Fibroblast of skin of scalp (primary cell): ENCODE measurements at places on chromosomes 3 and 15.

- no peak for DNase-seq
Measured at GRCh38 chr3:52527732-52528585, 5.7 kb downstream of the NT5DC2 start.

DNA sequence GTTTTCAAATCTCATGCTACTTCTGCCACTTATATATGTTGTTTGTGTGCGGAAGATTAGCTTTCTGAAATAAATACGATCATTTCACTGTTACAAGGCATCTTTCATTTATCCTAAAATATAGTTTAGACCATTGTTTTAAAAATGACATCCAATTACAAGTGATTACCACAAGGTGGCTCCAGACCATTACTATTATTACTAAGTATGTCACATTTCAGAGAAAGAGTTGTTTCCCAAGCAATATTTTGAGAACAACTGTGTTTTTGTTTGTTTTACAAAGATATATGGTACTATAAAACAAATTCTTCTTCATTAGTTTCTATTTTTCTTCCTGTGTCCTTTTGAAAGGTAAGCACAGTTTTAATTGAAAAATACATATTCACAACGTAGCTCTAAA lies 136.0 kb upstream of the RAP2B start:
- DNase-seq = peak; percentile 49

GRCh38 chr3:12005951-12006625 lies 1.9 kb downstream of the SYN2 start:
- DNase-seq = no peak

- DNase-seq = peak; percentile 56
Measured at GRCh38 chr3:1092771-1093170, at the start of gene CNTN6. Gene CNTN6, plus strand, starts transcription at chr3:1093024. Its CDS starts 54,985 bp downstream, at chr3:1148009.

DNA sequence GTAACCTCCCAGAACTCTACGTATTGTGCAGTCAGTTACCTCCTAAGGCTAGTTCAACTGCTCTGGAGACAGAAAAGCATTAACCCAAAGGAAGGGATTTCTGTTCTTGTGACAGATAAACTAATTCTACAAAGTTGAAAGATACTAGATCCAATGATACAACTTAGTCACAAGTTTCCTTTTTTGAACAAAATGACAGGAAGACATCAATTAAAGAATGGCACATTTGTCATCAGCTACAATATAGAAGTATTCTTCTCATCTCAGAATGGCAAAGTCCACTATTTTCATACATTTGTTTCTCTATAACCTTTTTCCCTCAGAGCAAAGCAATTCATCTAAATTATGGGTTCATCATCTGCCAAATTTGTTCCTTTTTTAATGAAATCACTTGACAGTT lies 43.7 kb downstream of the ISL2 start:
- DNase-seq = no peak

DNA sequence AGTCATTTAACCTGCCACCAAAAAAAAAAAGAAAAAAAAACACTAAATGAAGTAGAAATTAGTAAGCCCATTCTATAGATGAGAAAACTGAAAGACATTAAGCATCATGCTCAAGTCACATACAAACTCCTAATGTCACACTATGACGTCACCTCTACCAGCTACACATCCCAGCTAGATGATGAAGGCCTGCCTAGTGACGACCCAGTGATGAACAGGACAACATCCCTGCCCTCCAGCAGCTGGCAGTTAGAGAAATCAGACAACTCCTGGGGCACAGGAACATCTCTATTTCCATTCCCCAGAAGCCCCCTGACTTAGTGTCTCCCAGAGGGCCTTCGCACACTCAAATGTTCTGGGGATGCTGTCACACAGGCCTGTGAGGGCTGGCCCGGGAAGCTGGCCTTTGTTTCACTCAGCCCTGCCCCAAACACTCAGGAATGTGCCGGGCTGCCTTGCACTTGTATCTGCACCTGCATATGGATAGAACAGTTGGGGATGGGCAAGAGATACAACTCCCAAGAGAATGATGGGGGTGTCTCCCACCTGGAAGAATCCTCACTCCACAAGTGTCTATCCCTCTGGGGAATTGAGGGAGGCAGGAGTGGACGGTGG lies 7.0 kb upstream of the HAPLN3 start:
- no peak for DNase-seq

GRCh38 chr3:25784971-25785370 lies 1.7 kb upstream of the NGLY1 start:
- no peak for DNase-seq

GRCh38 chr3:127286571-127287140 lies 1.2 kb downstream of the PRR20G start:
- DNase-seq = peak; percentile 6

GRCh38 chr3:81947359-81947758 lies 185.9 kb upstream of the GBE1 start:
- DNase-seq = no peak

- DNase-seq = peak; percentile 17
Measured at GRCh38 chr15:47820057-47820746, 102.9 kb downstream of the SEMA6D start.

GRCh38 chr15:78620021-78620526 lies 722 bp downstream of the CHRNA3 start:
- DNase-seq = peak; percentile 9

DNA sequence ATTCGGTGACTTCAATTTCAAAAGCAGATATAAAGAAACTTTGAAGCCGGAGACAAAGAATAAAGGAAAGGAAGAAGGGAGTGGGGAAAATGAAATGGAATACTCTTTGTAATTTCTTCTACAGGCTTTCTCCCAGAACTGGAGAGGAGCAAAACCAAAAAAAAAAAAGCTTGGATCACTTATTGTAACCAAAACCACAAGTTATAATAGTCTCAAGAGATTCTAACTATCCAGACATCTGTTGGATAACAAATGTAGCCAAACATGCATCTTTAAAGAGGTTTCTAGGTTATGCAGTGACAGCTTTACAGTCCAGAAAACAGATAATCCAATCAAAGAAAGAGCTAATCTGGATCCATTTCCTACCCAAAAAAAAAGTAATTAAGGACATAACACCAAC lies 36.2 kb downstream of the VGLL3 start:
- DNase-seq = peak; percentile 56

DNA sequence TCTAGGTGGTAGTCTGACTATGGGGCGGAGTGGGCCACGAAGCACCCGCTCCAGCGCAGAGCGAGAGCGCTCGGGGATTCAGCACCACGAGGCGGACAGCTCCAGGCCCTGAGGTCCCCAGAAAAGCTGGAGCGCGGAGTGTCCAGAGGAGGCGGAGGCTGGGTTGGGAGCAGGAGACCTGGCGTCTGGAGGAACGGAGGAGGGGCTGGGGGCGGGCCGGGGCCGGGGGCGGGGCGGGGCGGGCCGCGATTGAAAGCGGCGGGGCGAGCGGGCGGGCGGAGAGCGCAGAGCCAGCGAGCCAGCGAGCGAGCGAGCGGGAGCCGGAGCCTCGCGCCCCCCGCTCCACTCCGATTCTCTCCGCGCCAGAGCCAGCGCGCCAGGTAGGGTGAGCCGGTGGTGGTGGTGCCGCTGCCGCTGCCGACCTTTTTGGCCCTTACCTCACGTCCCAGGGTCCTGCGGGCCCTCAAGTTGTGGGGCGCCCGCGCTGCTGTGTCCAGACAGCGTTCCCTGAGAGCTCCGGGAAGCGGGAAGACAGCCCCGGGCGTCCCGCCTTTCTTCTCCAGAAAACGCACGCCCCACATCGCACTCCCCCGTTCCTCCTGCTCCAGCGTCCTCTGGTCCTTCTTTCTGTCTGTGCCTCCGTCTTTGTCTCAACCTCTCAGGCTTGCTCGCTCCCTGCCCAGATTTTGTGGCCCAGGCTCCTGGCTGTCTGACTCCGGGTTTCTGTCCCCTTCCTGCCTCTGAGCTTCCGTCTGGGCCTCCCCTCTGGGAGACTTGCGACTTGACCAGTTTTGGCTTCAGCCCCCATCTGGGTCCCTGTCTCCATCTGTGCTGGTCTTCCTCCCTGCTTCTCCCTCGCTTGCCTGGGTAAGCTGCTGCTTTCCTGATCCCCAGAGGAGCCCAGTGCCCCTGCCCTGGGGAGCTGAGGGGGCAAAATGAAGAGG lies at the start of gene GRM2:
GRM2 (plus strand) TSS at position 281 of the 944 bp plus-strand sequence. CDS start 1,916 bp downstream, outside the sequence.
- peak; percentile 83 for DNase-seq

DNA sequence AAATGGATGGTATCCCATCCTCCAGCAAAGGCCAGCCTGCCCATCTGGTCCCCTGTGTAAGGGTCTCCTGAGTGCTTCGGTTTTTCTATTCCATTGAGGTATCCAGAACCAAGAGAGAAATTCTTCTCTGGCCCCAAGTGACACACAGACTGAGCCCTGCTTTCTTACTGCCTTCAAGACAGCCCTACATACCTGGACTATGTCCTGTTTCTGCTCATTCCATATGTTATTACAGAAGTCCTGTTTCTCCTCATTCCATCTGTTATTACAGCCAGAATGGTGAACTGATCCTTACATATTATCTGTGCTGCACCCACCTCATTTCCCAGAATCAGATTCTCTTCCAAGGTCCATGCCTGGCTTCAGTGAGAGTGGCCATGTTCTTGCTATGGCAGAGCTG lies 115.2 kb downstream of the DCLK3 start:
- DNase-seq = peak; percentile 23

DNA sequence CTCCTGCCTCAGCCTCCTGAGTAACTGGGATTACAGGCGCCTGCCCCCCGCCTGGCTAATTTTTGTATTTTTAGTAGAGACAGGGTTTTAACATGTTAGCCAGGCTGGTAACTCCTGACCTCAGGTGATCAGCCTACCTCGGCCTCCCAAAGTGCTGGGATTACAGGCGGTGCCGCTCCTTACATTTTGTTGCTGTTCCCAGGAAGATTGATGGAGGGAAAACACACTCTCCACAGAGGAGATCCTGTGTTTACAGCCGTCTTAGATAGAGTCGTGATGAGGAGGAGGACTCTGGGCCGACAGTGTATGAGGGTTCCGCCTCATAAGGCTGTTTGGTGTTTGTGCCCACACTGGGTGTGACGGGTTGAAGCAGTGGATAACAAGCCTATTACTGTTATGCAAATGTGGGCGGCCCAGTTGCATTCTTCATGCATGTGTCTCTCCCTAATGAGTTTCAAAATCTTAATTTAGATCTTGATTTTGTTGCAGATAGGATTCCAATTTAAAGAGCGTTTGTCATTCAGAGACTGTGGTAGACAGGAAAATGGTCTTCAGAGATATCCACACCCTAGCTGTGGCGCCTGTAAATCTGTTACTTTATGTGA lies 60.0 kb downstream of the APBA2 start:
- DNase-seq = no peak

DNA sequence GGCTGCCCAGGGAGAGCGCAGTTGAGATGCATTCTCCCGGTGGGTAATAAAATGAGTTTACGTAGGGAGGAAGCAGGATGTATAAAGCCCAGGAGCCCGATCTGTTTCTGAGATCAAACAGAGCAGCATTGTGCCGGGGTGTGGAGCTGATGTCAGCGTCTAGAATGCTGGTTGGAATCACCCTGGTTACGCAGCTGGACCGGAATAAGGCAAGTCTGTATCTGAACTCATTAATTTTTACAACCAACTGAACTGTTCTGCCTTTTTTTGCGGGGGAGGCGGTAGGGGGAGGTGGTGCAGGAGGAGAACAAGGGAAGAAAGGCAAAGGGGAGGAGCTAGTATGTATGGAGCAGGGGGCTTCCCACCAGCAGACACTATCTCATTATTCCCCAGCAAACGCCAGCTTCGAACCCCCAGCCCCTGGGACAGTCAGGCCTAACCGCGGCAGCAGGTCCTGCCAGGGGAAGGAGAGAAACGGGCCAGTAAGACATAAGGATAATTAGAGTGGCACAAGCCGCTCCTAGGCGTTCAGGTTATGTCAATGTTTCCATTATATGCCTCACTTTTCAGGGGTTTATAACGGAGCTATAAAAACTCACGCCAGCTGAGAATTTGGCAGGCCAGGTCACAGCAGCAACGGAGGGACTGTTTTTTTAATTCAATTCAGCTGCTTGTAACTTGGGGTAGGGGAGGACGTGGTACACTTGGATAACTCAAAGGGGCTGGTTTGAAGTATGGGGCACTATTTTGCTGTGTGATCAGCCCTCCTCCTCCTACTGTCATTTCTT lies 175.3 kb upstream of the HES1 start:
- no peak for DNase-seq

DNA sequence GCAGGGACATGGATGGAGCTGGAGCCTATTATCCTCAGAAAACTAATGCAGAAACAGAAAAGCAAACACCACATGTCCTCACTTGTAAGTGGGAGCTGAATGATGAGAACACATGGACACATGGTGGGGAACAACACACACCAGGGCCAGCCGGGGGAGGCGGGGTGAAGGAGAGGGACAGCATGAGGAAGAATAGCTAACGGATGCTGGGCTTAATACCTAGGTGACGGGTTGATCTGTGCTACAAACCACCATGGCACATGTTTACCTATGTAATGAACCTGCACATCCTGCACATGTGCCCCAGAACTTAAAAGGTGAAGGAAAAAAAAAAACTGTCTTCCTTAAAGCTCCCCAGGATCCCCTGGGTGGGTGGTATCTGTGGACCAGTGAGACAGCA lies 87.1 kb downstream of the ADAMTS17 start:
- no peak for DNase-seq

- no peak for DNase-seq
Measured at GRCh38 chr15:29681946-29682345, 140.3 kb downstream of the TJP1 start.

DNA sequence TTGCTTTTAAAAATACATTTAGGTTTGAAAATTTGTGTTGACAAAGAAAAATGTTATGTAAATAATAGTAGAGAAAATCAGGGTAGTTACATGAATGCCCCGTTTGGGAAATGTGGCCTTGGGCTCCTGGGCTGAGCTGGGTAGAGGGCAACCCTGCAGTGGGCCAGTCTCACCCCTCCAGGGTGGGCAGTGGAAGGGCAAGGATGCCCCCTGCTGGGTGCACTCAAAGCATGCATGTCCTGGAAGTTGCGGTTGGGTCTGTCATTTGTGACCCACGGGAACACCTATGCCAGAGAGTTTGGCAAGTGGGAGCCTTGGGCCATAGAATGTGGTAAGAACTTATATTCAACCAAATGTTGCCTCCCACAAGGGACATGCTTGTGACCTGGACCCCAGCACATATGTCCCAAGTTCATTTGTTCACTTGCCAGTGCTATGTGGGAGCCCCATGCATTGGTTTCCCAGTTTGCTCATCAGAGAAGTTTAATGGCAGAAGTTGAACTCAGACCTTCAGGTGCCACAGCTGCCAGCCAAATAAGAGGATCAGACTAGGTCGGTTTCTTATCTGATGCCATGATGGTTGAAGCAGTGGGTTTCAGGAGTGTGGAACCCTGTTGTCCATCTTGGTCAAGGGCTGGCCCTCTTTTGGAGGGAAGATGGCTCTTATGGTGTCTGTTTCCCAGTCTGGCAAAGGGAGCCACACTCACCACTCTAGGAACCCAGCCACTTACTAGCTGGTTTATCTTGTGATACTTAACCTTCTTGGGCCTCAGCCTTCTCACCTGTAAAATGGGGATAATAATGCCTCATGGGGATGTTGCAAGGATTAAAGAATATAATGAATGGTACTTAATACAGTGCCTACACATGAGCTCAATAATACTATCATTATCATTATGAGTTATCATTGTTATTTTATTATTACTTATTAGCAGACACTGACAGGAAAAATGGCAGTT lies 2.5 kb upstream of the PLCB2 start:
- DNase-seq = peak; percentile 34

- DNase-seq = no peak
Measured at GRCh38 chr3:107806536-107806935, 283.8 kb downstream of the BBX start.

GRCh38 chr3:107523289-107523538 lies 452 bp downstream of the BBX start:
- DNase-seq = no peak

- DNase-seq = peak; percentile 39
Measured at GRCh38 chr3:146218880-146219866, 31.7 kb downstream of the PLSCR4 start.

GRCh38 chr15:40695469-40695890 lies 506 bp downstream of the RAD51 start:
- peak; percentile 6 for DNase-seq

- DNase-seq = peak; percentile 31
Measured at GRCh38 chr3:187112934-187113793, 26.1 kb downstream of the RPL39L start.
